Cortex of kidney (tissue), 1 donor: ENCODE measurements at places on chromosomes 16 and 17.

DNA sequence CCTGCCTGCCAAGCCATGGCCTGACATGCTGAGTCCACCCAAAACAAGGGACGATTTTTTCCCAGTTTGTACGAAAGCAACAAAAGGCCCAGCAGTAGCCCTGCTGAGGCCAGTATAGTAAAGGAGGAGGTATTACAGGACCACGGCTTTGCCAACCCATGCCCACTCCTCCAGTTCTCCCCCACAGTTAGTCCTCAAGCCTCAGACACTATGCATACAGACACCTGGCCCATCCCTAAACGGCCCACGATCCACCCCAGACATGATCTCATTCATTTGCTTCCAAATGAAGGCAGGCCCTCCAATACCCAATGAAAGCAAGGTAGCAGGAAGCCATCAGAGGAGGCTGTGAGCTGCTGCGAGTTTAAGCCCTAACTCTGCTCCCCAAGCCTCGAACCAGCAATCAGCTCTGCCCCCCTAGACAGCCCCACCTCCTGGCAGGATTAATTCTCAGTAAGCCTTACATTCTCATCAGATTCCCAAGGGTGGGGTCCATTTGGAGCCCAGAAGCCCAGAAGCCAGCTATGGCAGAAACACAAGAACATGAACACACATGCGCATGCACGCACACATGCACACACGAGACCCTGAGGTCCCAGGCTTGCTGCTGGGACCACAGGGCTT is 4.9 kb downstream of the HDAC5 start:
- no peak for DNase-seq

GRCh38 chr17:1391577-1391976 is 8.4 kb downstream of the YWHAE start:
- no peak for DNase-seq

DNA sequence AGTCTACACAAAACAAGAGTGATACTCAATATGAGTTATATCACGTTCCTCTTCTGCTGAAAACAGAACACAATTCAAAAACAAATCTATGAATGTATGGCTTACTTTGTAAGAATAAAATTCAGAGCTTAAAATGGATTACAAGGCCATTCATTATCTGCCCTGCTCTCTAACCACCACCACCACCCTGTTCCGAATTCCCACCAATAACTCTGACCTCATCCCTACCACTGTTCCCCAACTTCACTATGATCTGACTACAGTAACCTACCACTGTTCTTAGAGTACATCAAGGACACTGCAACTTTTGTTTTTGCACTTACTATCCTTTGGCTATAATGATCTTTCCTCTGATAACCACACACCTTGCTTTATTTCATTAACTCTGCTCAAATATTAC is 21.3 kb downstream of the FBXL20 start:
- no peak for DNase-seq

GRCh38 chr16:75241412-75241811 is 10.0 kb downstream of the BCAR1 start:
- no peak for DNase-seq

DNA sequence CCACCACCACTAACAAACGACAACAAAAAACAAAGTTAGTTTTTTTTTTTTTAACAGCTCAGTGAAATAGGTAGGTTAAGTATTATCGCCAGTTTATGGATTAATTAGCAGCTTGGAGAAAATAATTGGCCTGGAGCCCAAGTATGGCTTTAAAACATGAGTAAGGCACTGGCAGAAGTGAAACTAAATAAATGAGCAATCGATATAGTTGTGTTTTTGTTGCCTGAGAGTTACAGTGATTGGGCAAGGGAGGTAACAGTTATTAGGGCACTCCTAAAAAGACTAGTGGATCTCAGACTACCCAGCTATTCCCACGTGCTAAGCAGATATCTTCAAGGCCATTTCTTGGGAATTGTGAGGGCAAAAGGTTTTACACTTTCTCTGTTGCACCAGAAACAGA is 2.4 kb downstream of the MLKL start:
- no peak for DNase-seq

GRCh38 chr17:21019976-21020586 is 22.7 kb downstream of the USP22 start:
- no peak for DNase-seq

GRCh38 chr16:58264961-58265479 is 29.8 kb downstream of the PRSS54 start:
- DNase-seq: no peak

DNA sequence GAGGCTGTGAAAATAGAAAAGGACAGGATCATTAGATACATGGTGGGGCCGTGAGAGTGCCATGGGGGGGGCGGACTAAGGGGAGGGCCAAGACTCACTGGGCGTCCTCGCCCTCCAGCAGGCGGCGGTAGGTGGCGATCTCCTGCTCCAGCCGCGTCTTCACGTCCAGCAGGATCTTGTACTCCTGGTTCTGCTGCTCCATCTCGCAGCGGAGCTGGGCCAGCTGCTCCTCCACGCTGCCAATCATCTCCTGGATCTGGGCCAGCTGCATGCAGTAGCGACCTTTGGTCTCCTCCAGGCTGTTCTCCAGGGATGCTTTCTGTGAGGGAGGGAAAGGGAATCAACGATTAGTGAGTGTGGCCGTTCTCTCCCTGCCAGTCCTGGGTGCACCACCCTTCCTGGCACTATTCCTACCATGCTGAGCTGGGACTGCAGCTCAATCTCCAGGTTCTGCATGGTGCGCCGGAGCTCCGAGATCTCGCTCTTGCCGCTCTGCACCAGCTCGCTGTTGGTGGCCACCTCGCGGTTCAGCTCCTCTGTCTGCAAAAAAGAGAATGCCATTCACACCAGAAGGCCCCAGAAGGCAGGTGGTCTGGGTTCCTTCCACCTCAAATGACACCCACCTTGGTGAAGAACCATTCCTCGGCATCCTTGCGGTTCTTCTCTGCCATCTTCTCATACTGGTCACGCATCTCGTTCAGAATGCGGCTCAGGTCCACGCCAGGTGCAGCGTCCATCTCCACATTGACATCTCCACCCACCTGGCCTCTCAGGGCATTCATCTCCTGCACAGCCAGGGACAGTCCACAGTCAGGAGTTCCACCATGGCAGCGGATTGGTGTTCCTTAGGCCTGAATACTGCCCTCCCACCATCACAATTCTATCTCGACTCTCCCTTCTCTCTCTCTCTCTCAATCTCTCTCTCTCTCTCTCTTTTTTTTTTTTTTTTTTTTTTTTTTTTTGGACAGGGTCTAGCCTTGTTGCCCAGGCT is 3.3 kb downstream of the KRT14 start:
- DNase-seq: no peak

GRCh38 chr17:17279316-17279715 is 1.7 kb downstream of the COPS3 start:
- DNase-seq: no peak

DNA sequence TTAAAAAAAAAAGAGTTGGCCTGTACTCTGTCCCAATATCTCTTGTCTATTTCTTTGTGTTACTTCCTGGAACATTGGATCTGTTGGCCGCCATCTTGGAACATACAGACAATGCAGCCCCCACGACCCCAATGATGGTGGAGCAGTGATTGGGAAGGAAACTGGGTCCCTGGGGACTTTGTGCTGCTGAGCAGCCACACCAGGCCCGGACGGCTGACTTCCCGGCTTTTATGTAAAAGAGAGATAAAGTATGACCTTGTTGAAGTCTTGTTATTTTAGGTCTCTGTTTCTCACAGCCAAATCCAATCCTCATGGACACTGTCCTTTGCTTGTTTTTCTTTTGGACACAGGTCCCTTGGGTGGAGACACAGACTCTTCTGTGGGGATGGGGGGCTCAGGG is 204.5 kb downstream of the SALL1 start:
- no peak for DNase-seq

DNA sequence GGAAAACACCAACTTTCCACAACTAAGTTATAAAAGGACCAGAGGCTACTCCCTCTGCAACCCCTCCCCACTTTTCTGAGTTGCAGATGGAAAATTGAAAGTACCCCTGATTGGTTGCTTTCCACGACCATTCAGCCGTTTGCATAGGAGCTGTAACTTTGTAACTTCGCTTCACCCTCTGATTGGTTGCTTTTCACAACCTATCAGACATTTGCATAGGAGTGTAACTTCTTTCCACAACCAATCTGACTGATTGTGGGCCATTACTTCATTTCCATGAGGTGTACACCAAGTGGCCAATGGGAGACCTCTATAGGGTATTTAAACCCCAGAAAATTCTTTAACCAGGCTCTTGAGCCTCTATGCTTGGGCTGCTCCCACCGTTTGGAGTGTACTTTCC is 644.1 kb downstream of the WWOX start:
- no peak for DNase-seq

DNA sequence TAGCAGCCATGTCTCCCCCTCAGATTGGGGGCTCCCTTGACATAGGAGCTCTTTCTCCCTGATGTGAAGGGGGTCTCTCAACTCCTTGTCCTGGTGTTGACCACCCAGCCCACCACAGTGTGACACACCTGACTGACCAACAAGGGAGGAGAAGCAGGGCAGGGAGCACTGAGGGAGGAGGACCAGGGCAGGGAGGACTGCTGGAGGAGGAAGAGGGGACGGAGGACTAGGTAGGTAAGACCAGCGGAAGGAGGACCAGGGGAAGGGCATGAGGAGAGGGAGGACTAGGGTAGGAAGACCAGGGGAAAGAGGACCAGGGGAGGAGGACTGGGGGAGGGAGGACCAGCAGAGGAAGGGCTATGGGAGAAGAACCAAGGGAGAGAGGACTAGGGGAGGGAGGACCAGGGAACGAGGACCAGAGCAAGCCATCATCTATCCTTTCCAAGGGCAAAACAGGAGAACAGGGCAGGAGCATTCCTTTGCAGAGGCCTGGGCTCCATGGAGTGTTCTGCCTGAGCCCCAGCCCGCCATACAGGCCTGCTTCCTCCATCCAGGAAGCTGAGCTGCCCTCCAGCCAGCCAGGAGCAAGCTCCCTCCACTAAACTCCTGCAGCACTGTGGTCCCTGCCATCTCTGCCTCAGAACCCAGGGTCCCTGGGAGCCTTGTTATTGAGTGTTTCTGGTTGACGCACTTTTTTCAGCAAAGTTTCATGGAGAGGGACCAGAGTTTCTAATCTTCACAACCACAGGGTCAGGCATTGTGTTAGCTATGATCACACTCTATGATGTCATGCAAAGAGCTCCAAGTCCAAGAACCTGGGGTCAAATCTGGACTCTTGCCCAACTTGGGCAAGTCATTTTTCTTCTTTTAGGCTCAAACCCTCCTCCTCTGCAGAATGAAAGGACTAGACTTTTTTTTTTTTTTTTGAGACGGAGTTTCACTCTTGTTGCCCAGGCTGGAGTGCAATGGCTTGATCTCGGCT is 15.4 kb upstream of the KRT17 start:
- no peak for DNase-seq

DNA sequence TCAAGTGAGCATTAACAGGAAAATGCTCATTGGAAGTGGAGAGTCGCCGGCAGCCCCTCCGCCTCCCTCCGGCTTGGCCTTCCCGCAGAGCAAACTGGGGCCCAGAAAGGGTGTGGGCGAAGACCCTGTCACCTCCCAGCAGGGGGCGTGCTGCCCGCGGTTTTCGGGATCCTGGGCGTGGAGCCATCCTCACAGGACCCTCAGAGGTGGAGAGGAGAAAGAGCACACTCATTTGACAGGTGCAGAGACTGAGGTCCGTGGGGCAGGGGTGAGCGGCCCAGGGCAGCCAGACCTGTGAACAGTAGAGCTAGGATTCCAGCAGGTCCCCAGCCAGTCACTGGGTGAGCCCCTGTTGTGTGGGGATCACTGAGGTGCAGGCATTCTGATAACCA is 1002.9 kb downstream of the KCNJ18 start:
- DNase-seq: no peak

GRCh38 chr17:1372618-1373017 is 27.4 kb downstream of the YWHAE start:
- DNase-seq: no peak

GRCh38 chr17:3475251-3475685 is 529 bp upstream of the ASPA start:
- DNase-seq: no peak

DNA sequence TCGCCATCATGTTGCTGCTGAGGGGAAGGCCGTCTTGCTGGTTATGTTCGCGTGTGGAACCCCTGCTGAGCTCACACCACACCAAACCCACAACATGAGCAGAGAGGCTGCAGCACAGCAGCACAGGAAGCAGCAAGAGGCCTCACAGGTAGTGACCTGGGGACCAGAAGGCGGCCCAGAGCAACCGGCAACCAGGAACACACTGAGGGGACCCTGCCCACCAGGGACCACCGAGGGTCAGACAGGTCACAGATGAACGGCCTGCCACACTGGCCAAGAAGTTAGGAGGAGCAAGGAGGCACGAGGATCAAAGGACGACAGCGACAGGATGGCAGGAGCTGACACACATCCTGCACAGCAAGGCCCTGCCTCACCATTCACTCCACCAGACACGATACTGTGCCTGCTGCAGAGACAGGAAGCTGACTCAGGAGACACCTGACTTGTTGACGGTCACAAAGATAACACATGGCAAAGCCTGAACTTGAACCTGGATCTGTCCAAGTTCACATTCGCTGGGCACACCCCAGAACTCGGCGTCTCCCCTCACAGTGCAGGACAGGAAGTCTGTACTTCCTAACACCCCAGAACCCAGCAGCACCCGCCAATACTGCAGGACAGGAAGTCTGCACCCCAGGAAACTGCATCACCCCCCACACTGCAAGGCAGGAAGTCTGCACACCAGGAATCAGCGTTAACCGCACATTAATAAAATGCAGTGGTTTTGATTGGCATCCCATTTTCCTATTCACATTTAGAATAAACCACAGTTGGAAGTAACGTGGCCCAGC is 98.5 kb downstream of the ZNF778 start:
- DNase-seq: no peak

DNA sequence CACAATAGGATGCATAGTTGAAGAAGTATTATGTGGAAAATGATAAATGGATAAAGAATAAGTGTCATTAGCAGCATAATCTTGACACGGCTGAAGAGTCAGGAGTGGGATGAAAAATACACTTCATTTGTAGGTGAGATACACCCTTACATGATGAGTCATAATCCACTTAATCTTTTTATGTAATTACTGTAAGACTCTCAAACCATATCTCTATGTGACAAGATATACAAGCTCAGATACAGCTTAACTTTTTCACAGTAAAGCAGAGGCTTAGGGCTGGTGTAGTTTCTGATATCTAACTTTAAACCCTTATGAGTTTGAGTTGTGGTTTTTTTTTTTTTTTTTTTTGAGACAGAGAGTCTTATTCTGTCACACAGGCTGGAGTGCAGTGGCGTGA is 101.2 kb downstream of the FTO start:
- DNase-seq: no peak

- no peak for DNase-seq
Measured at GRCh38 chr17:17061516-17061915, 19.3 kb downstream of the MPRIP start.

DNA sequence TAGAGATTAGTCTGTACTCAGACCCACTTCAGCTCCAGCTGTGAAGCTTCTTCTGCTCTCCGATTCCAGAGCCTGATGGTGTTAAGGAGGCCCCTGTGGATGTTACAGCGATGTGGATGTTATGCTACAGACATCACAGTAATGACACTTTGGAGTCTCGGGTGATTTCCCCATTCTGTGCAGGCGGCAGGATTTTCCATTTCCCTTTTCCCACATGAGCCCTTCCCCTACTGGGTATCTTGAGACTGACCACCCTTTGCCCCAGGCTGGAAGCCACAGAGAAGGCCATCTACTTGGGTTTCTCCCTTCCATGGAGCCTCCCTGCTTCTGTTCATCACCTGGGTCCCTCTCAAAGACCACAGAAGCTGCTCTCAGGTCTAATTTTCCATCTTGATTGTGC is 78.3 kb downstream of the KCNJ12 start:
- no peak for DNase-seq
